GM23248 (cell line): ENCODE measurements at places on chromosomes 3 and 15.
A peak's percentile ranks its signal among the peaks of the same experiment; 100 is the strongest.

DNA sequence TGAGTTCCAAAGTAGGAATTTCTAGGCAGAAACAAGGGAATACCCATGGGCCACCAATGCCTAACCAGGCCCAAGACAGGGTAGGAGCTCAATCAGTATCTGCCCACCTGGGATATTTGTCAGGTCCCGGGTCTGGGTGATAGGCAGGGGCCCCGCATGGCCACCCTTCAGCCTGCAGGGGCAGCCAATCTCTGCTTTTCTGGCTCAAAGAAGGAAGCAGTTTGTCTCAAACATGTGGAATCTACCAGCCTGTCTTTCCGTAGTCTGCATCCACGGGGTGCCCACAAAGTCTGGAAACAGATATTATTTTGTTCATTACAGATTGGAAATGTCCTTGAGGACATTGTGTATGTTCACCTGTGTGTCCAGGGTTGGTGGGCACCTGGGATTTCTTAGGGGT lies 56.2 kb downstream of the CEMIP start:
- no peak for DNase-seq

- no peak for DNase-seq
Measured at GRCh38 chr3:27356976-27357375, 12.2 kb downstream of the NEK10 start.

DNA sequence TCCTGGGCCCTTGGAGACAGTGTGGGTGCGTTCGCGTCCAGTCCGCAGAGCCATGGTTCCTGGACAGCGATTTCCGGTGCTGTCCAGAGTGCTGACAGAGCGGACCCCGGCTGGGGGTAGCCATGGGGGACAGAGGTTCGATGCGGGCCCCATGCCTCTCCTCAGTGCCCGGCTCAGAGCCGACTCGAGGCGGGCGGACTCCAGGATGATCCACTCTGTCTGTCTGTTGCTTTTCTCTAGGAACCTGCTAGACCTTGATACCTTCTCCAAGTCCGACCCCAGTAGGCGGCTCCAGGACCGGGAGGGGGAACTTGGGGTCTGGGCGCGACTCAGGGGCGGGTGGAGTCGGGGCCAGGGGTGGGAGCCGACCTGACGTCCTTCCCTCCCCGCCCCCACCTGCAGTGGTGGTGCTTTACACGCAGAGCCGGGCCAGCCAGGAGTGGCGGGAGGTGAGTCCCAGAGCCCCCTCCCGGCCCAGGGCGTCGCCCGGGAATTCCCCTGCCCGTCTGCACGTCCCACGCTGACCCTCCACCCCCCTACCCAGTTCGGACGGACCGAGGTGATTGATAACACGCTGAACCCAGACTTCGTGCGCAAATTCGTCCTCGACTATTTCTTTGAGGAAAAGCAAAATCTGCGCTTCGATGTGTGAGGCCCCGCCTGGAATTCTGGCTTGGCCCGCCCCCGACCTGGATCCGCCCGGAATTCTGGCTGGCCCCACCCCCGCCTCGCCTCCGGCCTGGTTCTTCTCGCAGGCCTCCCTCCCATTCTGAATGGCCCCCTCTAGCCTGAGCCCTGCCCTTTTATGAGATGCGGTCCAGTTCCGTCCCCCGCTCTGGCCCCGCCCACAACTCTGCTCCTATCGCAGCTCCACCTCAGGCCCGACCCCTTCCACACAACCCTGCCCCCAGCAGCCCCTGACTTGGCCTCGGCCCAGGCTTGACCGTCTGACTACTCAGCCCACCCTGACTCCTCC lies 1.0 kb downstream of the CPNE9 start:
- peak; percentile 52 for DNase-seq

GRCh38 chr3:145752576-145752975 lies 408.4 kb downstream of the PLOD2 start:
- no peak for DNase-seq

DNA sequence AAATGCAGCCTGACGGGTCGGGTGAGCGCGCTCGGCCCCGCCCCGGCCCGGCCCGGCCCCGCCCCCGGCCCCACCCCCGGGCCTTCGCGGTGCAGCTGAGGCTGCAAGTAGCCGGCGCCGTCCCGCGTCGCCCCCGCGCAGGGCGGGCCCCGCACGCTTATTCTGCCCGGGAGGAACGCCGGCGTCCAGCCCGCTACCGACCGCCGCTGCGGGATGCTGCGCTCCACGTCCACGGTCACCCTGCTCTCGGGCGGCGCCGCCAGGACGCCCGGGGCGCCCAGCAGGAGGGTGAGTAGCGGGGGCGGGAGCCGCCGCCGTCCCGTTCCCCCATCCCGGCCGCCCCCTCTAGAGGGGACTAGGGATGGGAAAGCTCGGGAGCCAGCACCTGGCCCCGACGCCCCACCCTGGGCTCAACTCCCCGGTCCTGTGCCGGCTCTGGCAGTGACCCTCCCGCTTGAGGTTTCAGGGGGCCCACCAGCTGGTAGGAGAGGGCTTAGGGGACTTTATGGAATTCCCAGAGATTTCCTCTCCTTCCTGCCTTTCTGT lies at the start of gene MYZAP:
TSS of gene MYZAP (plus strand) at position 83 of the 546 bp plus-strand sequence. CDS start at position 214, 131 bp downstream.
- peak; percentile 68 for DNase-seq

DNA sequence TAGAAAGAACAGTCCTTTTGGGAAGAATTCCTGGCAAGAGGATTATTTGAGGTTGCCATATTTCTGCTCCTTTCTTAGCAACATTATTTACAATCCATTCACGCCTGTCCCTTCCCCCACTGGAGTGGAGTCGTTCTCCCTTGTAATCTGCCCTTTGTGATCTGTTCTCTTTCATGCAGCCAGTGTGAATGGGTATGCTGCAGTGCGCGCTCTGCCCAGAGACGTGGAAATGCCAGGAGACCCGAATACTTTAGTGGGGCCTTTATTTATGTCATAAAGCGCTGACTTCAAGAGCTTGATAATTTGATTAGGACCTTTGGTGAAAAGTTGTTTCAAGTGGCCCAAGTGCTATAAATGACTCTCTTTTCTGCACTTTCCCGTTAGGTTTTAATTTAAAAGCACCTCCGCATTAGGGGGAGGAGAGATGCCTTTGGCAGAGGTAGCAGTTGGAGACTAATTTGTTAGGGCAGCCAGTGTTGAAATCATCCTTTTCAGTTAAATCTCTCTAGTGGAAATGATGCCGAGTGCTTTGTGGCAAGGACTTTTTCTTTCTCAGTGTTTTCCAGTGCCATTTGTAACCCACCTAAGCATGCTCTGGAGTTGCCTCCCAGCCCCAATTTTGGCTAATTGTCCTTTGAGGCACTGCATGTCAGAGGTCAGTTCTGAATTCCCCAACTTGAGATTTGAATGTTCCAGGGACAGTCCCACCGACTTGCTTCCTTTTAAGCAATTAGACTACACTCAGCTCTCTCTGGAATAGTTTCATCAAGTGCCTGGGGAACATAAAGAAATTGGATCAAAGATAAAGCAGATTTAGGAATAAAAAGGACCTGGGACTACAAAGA lies 52.4 kb downstream of the PSMD6 start:
- DNase-seq = peak; percentile 64

DNA sequence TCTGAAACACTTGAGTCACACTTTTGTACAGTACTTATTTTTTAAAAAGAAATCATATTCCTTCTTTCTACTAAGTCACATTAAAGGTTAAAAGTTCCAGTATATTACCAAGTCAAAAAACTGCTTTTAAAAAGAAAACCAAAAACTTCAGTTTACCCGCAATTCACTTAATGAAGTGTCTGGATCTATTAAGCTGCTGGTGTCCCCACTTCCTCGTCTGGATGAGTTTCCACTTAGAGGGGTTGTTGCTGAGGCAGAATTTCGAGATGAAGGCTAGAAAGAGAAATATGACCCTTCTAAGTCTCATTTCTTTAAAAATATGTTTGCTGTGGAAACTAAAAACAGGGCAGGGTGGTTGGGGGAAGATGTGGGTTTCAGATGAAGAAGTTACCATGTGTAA lies 79.7 kb downstream of the LRRFIP2 start:
- no peak for DNase-seq

DNA sequence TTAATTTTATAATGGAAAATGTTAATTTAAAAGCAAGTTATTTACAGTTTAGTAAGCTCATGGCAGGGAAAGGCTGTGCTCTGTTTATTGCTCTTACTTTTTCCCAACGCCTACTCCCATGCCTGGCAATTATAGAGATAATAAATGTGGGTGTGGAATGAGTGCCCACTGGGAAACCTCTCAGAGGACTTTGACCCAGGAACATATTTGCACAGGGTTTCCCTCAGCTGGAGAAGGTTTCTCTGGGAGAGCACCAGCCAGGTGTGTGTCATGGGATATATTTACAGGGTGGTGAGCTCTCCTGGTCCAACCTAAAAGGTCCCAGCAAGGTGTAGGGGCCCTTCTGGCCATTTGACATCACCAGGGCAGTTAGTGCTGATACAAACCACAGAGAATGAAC lies 27.9 kb downstream of the ZNF710 start:
- DNase-seq = no peak

DNA sequence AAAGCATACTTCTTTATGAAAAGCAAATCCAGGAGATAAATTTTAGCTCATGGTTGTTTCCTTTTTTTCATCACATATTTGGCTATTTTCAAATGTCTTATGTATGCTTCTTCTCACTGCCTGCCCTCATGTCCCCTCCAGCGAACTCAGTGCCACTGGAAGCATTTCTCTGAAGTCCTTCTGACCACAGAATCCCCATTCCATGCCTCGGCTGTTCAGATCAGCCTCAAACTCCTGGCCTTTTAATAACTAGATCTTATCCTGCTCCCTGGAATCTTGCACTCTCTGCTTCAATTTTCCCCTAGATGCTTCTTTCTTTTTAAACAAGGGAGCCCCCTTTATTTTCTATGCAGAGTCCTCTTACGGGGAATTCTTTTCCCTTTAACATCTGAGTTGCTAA lies 10.1 kb downstream of the ETV5 start:
- DNase-seq = peak; percentile 2
